ENCODE measurements at places on chromosomes 1 and 21.
A peak's percentile ranks its signal among the peaks of the same experiment; 100 is the strongest.

DNA sequence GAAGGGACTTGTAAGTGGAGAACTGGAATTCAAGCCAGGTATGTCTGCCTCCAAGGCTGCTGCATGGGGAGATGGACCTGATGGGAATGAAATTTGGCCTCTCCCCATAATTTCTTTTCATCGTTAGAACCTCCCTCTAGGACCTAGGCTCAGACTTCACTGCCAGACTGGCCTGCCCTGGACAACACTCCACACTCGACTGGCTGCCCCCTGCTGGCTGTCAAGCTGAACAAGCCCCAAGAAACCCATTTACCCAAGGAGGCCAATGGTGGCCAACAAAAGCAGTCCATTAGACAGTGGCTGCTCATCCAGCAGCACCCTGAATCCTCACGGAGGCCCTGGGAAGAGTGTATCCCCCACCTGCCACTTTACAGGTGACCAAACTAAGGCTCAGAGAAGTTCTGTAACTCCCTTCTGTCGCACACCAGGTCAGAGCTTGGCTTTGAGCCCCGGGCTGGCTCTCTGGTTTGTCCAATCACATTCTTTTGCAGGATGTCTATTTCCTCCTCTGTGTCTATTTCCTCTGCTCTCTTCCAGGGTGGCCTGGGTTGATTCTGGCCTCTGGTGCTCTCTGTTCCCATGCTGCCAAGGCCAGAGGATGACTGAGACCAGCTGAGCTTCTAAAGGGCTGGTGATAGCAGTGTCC lies 3.8 kb downstream of the RNF186 start:
- no peak for DNase-seq

DNA sequence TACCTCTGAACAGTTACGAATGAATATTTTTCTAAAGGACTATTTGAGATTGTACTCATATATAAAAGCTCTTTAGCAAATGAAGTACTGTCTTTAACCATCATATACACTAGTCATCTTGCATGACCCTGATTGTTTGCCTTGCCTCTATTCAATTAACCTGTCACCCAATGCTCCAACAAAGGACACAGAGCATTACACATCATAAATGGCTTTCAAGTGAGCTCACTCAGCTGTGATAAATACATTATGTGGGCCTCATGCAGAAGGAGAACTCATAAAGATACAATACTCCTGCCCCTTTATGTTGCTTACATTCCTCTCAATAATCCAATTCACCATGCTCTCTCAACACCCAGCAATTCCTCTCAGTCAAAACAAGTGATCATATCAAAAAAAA lies 993.0 kb upstream of the PRMT6 start:
- no peak for DNase-seq

DNA sequence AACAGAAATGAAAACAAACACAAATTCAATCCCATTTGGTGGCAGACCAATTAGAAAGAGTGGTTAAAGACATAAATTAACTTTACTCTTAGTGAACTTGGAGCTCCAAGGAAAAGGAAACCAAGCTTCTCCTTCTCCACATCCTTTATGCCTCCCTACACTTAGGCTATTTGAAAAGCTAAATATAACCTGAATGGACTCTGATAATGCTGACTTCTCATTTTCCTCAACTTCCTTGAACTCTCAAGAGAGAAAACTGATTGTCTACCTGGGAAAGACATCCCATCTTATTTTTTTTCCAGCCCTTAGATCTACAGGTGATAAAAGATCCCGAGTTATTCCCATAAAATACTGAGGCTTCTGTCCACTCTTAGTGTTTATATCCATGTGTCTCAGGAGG lies 178.4 kb upstream of the SPAG17 start:
- no peak for DNase-seq

DNA sequence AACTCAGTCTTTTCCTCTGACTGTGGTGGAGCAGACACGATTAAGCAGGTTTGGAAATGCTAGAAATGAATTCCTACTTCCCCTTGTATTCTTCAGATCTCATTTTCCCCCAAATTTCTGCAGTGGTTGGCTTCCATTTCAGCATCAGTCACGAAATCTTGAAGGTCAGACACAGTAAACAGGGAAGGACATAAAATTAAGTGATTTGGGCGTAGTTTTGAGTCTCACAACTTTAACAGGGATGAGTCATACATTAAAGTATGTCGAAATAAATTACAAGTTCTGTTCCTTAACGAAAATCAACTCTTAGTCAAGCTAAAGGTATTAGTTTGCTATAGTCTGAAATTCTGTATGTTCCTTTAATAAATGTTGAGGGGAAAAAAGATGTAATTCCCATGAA lies 61.1 kb downstream of the HNRNPR start:
- DNase-seq = no peak

- DNase-seq = no peak
Measured at GRCh38 chr21:42671778-42672593, 18.6 kb downstream of the PDE9A start.

GRCh38 chr1:181152892-181153633 lies 64.6 kb downstream of the IER5 start:
- no peak for DNase-seq

GRCh38 chr1:92795166-92795565 lies 10.3 kb upstream of the EVI5 start:
- no peak for DNase-seq

- no peak for DNase-seq
Measured at GRCh38 chr1:182968151-182968741, 15.3 kb upstream of the SHCBP1L start.

DNA sequence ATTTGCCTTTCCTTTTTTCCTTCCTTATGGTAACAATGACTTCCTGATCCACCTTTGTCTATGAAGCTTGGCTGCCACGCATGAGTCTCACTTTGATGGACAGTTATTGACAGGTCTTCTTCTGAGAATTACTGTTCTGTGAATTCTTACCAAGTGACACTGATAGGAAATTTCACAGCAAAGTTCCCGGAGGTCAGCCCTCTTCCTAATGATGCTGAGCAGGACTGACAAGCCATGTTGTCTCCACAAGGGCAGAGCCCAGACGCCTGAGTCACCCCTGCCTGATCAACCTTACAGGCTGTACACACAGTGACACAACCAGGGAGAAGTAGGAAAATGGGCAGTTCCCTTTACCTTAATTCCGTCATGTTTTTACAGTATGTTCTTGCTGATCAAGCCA lies 44.2 kb downstream of the ZC3H11B start:
- no peak for DNase-seq

DNA sequence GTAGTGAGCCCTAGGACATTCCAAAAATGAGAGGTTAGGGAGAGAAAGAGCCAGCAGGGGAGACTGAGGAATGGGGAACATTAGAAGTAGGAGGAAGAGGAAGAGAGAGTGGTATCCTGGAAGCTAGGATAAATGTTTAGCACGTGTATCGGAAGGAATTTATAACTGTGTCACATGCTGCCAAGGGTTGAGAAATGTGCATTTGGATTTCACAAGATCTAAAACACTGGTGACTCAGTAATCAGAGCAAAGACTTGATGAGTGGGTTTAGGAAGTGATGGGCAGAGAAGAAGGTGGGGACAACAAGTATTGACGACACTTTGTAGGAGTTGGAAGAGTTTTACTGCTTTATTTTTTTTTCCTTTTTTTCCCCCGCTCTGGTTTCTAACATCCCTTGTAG lies 193.9 kb downstream of the FMN2 start:
- DNase-seq = no peak

- DNase-seq = no peak
Measured at GRCh38 chr21:36615274-36615964, 83.5 kb upstream of the SIM2 start.

DNA sequence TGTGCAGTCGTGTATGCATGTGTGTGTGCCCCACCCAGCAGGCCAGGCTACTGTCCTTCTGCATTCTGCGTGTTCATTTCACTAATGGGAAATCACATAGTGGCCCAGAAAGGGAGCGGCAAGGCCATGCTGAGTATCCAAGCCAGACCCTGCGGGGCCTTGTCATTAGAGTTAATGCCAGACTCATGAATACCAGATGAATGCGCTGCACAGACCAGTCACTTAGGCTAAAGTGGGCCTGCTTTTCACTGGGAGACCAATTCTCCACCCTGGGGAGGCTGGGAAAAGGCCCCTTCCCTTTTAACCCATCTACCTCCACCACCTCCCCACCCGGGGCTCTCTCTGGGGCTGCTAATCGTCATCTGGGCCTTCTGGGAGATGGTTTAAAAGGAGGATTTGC lies 17.0 kb upstream of the GRIK3 start:
- no peak for DNase-seq

DNA sequence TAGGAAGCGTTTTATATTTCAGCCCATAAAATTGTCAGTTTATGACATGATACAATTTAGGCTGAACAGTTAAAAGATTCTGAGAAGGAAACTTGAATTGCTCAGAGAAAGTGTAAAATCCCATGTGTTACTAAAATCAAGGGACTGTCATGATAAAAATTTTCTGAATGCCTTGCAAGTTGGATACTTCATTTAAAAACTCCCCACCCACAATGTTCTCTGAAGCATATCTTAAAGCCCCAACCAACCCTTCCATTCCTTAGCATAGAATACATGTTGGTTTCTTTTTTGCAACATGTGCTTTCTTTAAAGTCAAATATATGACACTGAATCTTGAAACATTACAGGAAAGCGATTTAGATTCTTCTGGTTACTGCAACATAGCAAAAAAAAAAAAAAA lies 97.4 kb downstream of the MRPL39 start:
- DNase-seq = no peak

GRCh38 chr1:221724931-221725605 lies 16.8 kb downstream of the DUSP10 start:
- no peak for DNase-seq

DNA sequence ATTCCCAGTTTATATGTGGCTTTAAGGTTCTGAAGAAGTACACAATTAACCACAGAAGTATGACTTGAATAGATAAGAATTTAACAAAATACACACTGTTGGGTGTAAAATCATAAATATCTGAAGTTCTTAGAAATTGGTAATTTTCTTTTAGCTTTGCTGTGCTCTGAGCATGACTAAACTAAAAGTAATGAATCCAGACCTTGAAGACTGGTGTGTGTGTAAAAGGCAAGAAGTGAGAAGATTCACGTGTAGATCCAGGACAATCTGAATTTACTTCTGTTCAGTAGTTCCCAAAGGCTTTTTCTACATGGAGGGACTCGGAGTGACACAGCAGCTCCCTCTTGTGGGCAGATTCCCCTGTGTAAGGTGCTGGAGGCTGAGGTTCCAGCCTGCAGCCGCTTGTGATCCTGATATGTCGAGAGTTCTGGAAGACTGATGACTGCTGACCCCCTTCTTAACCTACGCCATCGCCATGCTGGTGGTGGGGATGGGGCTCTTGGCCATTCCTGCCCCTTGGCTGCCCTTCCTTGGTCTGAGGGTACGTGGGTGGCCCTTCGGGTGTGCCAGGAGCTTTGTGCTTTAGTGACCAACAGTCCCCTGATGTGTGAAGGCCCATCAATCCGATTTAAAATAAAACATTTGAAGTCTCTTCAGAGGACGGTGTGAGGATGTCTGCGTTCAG lies 62.7 kb downstream of the ADARB1 start:
- peak; percentile 57 for DNase-seq

DNA sequence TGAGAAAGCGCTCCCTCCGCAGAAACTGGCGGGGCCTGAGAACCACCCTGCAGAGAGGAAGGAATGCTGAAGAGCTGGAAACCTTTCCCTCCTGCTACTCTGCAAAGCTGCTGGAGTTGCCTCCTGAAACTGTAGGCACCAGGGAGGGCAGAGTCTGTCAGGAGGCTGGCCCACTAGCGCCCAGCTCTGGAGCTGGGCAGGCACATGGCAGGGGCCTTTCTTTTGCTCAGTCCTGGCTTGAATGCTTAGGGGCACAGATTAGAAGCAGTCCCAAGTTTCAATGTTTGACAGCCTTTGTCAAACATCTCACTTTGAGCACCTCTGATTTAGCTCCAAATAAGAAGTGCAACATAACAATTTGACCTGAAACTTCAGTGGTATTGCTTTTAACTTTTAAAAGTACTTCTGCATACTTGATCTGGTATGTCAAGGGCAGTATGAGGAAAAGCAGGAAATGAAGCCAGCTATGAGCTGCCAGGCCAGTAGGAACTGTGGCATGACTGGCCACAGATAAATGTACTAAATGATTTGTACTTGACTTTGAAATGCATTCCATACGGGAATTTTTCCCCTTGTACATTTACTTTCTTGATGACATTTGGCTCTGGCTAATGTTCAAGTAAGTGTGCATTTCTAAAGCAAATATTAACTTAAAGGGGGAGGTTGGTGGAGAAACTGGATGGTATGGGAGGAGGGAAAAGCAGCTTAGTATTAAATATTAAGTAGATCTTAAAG lies 7.2 kb downstream of the C1orf116 start:
- no peak for DNase-seq

- no peak for DNase-seq
Measured at GRCh38 chr1:31583995-31584868, 7.9 kb downstream of the TINAGL1 start.

Measured in T-helper 2 cell (primary cell).